Activated T-helper 1 cell treated with anti-CD3 and anti-CD28 coated beads, Interleukin-2, amount 50 U/mL, for 16 hours (primary cell): ENCODE measurements at places on chromosomes 12 and 14.
A peak's percentile ranks its signal among the peaks of the same experiment; 100 is the strongest.

DNA sequence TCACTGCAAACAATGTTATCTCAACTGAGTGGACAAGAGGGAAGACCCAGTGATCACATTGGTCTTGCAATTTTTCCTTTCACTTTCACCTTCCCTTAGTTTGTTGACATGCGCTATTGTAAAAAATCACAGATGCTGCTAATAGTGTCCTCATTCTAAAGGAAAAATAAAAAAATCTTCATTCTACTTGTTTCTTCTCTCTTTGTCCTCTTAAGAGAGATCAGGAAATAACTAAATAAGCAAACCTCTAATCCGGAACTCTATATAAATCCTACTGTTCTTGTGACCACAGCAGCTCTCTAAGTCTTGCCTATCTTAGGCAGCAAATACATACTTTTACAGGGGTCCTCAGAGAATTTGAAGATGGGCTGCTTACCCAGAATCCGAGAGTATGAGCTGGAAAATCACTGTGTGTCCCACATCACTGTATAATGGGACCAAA is 257.7 kb downstream of the NAV3 start:
- no peak for DNase-seq

- DNase-seq, result no peak
Observed at GRCh38 chr14:54572316-54572715, 5.4 kb downstream of the SAMD4A start.

- DNase-seq, result no peak
Observed at GRCh38 chr14:99055019-99055418, 217.0 kb downstream of the BCL11B start.

DNA sequence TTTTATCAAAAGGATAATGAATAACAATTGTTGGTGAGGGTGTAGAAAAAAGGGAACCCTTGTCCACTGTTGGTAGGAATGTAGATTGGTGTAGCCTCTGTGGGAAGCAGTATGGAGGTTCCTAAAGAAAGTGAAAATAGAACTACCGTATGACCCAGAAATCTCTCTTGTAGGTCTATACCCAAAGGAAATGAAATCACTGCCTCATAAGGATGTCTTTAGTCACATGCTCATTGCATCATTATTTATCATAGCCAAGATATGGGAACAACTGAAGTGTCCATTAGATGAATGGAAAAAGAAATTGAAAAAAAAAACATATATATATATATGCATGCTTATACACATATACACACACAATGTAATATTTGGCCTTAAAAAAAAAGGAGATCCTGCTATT is 158.8 kb upstream of the NPAS3 start:
- no peak for DNase-seq

DNA sequence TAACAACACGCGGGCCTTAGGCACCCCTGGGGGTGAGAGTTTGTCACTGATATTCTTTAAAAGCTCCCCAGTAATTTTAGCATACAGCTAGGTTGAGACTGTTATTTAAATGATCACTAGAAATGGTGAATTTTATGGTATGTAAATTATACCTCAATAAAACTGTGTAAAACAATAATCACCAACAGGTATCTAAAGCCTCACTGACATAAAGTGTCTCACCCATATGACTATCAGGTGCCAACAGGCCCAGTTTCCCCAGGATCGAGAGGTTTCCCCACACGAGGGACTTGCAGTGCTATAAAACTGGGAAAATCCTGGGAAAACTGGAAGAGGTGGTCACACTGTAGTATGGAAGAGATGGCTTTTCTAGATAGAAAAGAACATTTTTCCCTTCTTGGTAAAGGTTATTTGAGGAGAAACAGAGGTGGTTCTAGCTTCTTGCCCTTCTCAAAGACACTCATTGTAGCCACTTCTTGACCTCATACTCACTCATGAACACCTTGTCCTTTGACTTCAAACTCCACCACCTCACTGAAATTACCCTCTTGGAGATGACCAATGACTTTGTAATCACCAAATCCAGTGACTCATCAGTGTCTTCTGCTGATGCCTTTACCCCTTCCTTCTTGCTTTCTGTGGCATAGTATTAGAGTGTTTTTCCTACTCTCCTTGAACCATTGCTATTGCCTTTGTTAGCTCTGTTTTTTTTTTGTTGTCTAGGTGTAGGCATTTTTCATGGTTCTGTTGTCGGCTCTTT is 24.8 kb upstream of the NUBPL start:
- no peak for DNase-seq

DNA sequence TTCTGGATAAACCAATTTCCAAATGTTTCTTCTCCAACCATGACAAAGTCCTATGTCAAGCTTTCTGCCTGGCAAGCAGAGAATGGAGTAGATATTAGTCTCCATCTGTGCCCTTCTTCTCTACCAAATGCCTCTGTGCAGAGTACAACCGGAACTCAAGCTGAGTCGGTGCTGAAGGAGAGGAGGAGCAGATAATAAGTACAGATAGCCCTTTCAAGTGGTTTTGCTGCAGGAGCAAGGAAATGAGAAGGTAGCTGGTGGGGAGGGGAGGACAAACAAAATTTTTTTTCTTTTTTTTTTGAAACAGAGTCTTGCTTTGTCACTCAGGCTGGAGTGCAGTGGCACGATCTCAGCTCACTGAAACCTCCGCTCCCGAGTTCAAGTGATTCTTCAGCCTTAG is 14.2 kb upstream of the HELB start:
- peak; percentile 42 for DNase-seq

- DNase-seq, result no peak
Observed at GRCh38 chr12:55906056-55906455, 21.6 kb downstream of the PYM1 start.

DNA sequence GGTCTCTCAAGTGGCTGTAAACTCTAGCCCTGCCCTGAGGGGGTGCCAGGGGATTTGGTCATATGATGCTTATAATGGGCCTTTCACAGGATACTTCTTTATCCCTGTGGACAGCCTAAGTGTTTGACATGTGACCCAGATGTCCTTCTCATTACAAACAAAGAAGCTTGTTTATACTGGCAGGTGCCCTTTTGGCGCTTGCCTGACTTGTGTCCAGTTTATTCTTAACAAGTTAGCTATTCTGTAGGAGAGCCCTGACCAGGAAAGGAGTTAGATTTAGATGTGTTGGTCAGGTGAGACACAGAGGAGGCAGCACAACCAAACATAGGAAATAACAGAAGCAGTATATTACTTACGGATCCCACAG is 51.9 kb downstream of the CCDC91 start:
- no peak for DNase-seq

DNA sequence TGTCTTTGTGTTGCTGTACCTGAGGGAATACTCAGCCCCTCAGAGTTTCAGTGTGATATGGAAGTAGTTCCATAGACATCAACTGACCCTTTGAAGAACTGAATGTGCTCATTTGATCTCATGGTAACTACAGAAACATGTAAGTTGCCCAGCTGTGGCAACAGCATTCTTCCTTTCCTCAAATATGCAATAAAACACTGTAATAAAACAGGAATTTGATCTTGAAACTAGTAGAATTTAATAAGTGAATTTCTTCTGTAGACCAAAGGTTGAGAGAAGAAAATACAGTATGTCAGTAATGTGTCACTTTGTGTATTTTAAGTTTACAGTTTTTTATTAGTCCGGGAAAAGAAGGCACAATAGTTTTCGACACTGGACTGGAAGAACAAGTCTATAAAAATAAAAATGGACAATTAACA is 31.9 kb downstream of the KCTD10 start:
- no peak for DNase-seq

GRCh38 chr12:100448656-100449055 is 25.0 kb upstream of the NR1H4 start:
- no peak for DNase-seq

DNA sequence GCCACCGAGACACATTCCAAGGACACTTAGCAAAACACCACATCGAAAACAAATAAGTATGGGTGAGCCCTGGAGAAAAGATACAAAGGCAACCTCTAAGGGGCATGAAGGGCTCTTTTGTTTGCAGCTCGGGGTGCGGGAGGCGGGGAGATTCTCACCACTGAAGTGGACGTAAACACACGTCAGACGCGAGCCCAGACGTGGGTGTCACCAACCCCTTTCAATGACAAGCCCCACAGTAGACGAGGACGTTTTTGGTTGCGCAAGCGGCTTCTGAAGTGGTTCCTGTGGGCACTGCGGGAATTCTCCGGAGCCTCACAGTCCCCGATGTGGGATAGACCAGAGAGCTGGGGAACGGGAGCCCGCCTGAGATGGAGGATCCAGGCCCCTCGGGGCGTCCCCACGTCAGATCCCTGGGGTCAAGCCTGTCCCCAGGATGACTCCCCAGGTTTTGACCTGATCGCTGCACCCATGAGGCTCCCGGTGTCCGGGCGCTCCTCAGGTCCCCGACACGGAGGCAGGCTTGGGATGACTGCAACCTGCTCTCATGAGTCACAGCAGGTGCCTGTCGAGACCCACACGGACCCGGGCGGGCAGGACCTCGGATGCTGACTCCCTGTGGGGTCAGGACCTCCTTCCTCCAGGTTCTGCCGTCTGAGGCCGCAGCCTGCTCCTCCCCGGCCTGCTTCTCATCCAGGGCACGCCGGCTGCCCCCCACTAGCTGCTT is 20.3 kb upstream of the ADGRD1 start:
- DNase-seq, result no peak

GRCh38 chr12:1644534-1645438 is 15.8 kb downstream of the WNT5B start:
- no peak for DNase-seq

DNA sequence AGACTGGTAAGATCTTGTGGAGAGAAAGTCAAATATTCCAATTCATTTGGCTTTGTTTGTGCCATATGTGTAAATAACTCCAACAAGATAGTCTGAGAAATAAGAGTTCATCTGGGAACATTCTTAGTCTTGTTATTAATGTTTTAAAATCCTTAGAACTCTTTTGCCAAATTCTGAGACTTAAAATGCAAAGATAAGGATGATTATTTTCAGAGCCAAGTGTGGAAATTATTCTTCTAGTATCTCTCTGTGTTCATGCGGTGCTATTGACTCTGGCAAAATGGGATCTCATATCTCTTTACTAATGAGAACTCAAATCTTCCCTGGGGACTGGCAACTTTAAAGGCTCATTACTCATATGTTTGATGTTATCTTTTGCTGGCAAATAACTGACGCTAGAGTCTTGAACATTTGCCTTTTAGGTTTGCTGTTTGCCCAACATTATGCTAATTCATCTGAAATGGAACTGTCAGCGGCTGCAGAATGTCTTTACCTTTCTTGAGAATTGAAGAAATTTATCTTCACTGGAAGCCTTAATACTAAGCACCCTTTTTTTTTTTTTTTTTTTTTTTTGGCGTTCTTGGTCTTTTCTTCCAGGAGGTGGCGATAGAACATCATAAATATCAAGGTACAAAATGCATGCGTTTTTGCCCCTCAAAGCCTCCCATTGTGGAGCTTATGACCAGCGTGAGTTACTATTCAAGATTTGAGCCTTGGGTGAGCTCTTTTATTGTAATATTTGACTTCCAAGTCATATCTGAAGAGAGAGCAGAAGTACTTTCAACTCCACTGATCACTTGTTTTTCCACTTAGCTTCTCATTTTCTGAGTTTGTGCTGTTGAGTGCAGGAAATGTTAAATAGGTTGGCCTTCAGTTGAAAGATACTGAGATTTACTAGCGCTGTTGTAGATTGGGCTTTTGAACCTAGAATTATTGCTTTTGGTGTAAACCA is 86.5 kb downstream of the CAND1 start:
- DNase-seq, result no peak

- no peak for DNase-seq
Observed at GRCh38 chr14:81169711-81170103, 51.1 kb downstream of the GTF2A1 start.

DNA sequence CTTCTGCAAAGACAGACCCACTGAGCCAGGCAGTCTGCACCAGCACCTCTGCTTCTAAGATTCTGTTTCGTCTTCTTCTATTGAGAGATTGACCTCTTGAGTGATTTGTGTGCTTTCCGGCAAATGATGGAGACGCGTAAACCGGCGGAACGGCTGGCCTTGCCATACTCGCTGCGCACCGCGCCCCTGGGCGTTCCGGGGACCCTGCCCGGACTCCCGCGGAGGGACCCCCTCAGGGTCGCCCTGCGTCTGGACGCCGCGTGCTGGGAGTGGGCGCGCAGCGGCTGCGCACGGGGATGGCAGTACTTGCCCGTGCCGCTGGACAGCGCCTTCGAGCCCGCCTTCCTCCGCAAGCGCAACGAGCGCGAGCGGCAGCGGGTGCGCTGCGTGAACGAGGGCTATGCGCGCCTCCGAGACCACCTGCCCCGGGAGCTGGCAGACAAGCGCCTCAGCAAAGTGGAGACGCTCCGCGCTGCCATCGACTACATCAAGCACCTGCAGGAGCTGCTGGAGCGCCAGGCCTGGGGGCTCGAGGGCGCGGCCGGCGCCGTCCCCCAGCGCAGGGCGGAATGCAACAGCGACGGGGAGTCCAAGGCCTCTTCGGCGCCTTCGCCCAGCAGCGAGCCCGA is 703 bp downstream of the ASCL4 start:
- DNase-seq, result no peak

DNA sequence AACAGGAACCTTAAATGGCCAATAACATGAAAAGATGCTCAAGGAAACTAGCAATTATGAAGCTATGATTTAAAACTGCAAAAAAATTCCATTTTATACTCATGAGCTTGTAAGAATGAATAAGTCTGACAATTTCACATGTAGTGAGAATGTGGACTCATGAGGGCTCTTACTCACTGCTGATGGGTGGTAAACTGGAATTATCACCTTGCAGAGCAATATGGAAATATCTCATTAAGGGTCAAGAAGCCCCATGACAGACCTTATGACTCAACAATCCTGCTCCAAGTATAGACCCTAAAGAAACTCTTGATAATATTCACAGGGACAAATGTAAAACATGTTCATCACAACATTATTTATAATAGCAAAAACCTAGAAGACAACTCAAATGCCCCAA is 23.5 kb upstream of the SMAGP start:
- DNase-seq, result no peak

DNA sequence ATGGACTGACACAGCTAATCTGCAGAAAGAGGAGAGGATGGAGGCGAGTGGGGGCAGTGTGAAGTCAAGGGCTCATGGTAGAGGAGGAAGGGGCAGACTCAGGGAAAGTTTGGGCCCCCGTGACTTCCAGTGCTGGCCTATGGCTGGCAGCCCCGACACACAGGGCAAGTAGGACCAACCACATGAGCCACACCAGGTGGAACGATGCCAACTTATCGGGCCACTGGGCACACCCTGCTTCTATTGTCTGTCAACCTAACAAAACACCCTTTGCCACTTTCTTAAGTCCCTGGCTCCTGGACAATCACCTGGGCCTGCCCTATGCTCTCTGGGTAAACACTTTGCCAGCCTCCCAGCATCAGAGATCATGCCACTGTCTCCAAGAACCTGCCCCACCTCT is 65.2 kb upstream of the PSMC1 start:
- DNase-seq, result no peak

DNA sequence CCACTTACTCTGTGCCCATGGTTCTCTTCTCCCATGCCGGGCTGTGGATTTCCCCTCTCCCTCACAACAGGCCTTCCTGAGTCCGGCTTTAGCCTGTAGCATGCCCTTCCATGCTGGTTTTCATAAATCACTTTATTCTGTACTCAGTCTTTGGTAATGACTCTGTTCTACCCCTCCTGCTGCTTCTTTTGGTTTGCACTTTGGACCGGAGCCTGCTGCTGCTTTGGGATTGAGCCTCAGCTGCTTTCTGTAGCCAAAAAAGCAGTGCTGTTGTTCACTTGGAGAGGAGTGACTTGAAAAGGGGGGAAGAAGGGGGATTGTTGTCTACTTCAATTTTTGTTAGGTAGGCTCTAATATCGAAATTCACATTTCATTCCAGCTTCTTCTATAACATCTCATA is 8.5 kb upstream of the SLC6A13 start:
- DNase-seq, result no peak

GRCh38 chr14:102345232-102345631 is 17.5 kb downstream of the CINP start:
- DNase-seq, result no peak

- DNase-seq, result no peak
Observed at GRCh38 chr12:116659771-116660481, 77.9 kb downstream of the SPRING1 start.

GRCh38 chr12:56298828-56299227 is 1.3 kb downstream of the CS start:
- no peak for DNase-seq
